ENCODE measurements at places on chromosomes 1 and 21.
A peak's percentile ranks its signal among the peaks of the same experiment; 100 is the strongest.

DNA sequence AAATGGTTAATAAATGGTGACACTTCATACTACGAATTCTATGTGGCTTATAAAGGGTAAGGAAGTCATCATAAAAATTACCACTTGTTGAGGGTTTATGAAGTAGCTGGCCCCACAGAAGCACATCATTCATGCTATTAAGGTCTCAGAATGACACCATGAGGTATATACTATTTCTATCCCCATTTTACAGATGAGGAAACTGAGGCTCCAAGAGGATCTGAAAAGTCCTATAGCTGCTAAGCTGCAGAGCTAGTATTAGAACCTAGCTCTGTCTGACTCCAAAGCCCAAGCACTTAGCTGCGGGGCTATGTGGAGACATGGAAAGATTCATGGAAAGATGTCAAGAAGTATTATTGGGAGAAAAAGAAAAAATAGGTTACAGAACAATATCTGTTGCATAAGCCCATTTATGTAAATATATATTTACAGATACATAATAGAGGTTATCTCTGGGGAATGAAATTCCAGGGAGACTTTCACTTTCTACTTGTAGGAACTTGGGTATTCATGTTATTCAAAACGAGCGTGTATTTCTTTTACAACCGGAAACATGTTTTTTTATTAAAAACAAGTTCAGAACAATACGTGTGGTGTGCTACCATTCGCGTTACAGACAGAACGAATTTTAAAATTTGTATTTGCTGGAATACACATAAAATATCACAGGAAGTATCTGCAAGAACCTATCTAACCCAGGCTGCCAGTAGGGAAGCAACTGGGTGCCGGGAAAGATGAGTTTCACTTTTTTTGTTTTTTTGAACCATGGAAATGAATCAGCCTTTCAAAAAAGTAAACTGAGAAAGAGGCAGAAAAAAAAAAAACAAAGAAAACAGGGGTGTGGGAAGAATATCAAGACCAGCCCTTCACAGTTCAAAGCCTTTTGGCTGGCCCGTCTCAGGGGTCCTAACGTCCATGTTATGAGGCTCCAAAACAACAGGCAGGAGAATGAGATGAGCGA, 13.4 kb downstream of the SPOCD1 start:
- DNase-seq: no peak

GRCh38 chr1:30268923-30269666, 454.3 kb downstream of the MATN1 start:
- no peak for DNase-seq

- DNase-seq: no peak
These were observed 17.8 kb downstream of the SCAF4 start for GRCh38 chr21:31713973-31714740.

- no peak for DNase-seq
These were observed 38.6 kb downstream of the LHX4 start for GRCh38 chr1:180268556-180269075.

GRCh38 chr1:77126307-77126706, 92.9 kb downstream of the PIGK start:
- peak; percentile 78 for DNase-seq

- no peak for DNase-seq
These were observed 3.1 kb downstream of the TMEM234 start for GRCh38 chr1:32219022-32219421.

DNA sequence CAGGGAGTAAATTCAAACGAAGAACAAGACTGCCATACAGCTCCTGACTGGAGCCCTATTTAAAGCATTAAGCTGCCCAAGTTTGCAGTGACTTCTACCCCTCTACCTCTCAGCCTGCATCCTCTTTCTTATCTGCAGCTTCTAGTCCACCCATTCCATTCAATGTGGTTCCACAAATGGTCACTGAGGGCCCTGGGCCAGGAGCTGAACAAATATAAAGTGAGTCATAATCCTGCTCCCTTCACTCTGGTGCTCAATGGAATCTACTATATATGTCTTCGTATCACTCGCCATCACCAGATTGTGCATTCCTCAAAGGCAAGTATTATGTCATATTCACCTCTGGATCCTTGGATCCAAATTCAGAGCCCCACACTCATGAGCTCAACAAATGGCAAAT, 398.7 kb downstream of the BRINP2 start:
- peak; percentile 13 for DNase-seq

DNA sequence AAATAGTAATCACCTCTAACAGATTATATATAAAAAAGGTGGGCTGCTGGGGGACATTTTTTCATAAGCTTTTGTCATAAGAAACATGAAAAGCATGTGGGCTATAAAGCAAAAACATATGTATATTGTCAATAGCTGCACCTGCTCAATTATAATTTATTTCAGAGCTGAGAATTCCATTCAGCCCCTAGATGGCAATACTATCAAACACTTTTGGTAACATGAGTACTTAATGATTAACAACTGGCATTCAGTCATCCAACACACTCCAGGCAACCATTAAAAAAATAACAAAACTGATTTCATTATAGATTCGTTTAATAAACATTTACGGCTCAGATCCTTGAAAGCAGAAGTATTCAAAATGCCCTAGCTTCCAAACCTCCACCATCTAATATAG, 115.1 kb downstream of the KCTD3 start:
- DNase-seq: peak; percentile 32

- peak; percentile 82 for DNase-seq
These were observed 57.1 kb upstream of the COX20 start for GRCh38 chr1:244778344-244778743.

- no peak for DNase-seq
These were observed 44.8 kb upstream of the ABCG1 start for GRCh38 chr21:42174173-42174572.

DNA sequence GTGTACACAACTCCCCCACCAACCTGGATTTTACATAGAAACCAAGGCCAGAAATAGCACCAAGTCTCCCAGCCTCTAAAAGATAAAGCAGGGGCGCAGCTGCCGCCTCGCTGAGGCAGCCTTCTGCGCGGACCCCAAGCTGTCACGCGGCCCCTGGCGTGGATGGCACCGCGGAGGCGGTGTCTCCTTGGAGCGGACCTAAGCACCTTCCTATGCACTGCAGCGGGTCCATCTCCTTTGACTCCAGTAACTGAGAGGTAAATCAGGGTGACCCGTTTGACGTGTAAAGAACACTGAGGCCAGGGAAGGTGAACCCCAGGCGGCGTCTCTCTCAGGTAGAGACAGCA, 17.0 kb downstream of the ZNF697 start:
- DNase-seq: no peak

- no peak for DNase-seq
These were observed 424.0 kb upstream of the BEND5 start for GRCh38 chr1:49200738-49201137.

DNA sequence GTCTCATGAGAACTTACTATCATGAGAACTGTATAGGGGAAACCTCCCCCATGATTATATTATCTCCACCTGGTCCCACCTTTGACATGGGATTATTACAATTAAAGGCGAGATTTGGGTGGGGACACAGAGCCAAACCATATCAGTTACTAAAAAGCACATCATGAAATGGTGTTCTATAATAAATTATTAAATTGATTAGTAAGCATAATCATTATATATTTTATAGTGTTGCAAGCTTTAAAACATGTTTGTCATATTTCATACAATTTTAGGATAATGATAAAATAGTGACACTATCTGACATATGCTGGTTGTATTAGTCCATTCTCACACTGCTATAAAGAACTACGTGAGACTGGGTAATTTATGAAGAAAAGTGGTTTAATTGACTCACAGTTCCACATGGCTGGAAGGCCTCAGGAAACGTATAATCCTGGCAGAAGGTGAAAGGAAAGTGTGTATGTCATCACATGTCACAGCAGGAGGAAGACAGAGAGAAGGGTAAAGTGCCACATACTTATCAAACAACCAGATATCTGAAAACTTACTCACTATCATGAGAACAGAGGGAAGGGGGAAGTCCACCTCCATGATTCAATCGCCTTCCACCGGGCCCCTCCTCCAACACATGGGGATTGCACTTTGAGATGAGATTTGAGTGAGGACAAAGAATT, 539.2 kb upstream of the OLFM3 start:
- no peak for DNase-seq

DNA sequence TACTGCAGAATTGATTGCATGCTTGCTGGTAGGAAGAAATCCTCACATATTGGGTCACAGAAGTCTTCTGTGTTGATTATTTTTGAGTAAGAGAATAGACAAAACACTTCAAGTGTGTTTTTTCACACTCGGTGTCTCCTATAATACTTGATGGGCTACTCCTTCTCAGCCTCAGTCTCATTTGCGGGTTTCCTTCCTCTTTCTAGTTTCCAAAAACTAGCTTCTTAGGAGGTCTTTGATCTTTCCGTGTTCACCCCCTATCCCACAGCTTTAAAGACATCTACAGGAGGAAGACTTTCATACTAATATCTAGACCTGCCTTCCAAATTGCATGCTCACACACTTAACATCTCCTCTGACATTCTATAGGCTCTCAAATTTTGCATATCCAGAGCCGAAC, 40.7 kb upstream of the NTPCR start:
- no peak for DNase-seq

DNA sequence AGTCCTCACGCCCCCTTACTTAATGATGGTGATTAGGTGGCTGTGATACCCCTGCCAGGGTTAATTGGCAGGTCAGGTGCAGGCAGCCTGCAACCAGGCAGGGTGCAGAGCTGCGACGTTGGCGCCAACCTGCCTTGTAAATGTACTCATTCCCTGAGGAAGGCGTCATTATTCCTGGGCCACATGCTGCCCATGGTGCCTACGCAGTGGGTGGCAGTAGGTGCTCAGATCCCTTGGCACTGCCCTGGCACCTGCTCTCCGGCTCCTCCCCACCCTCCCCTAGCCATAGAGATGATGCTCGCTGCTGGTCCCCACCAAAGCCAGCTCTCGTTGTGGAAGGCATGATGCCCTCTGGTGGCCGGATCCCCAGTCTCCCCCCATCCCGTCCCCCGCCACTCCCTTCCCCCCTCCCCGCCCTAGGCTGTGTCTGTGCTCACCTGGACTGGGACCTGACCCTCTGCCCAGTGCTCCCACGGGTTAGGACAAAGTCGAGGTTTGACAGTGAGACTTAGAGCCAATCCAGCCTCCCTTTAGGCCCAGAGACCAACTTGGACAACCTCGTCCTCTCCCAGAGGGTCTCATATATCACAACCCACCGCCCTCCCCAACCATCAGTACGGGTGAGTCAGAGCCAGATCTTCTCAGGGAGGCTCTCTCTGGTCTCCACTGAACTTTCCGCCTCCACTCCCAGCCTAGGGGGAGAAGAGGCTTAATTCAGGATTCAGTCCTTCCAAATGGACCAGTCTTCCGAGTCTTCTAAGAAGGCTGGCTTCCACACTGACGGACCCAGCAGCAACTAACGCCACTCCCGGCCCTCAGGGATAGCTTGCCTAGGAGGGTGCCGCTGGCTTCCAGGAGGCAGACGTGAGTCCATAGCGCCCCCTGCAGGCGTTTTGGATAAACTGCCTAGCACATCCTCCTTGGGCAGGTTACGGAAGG, 5.7 kb downstream of the KRTCAP2 start:
- DNase-seq: peak; percentile 86

DNA sequence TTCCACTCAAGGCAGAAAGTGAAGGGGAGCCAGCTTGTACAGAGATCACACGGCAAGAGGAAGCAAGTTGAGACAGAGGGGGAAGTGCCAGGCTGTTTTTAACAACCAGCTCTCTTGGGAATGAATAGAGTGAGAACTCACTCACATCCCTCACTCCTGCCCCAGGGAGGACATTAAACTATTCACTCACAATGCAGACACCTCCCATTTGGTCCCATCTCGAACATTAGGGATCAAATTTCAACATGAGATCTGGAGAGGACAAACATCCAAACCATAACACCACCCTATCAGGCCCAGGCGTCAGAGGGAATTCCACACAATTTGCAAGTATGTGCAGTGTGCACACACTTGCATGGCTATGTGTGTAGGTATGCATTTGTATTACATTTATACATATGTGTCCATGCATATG, 62.7 kb downstream of the DMAP1 start:
- DNase-seq: no peak

GRCh38 chr1:192491804-192492554, 83.6 kb upstream of the RGS1 start:
- peak; percentile 17 for DNase-seq
